ENCODE measurements at places on chromosomes 12 and 14. TPM values are rescaled to one million over a fixed set of nuclear protein-coding genes. Genes with fewer than 3 reads are reported as not detected.
A peak's percentile ranks its signal among the peaks of the same experiment; 100 is the strongest.

GRCh38 chr14:94370524-94370910, 17.9 kb downstream of the SERPINA1 start:
- no peaks in the 10 kb centered on the region for H3K27me3 ChIP-seq
- DNase-seq = no peak
- H3K4me3 ChIP-seq = no peak overlapping the region
- H3K4me1 ChIP-seq = peaks cover 4% of the 10 kb centered on the region
- H3K27ac ChIP-seq = no peak overlapping the region
- H3K36me3 ChIP-seq = no peaks in the 10 kb centered on the region

- H3K36me3 ChIP-seq = no peaks in the 10 kb centered on the region
- no peaks in the 10 kb centered on the region for H3K27me3 ChIP-seq
- no peak for DNase-seq
- H3K4me1 ChIP-seq = peaks cover 34% of the 10 kb centered on the region
- peak overlapping the region; percentile 8 for H3K27ac ChIP-seq
Measured at GRCh38 chr12:25767606-25768005, 190.9 kb upstream of the RASSF8 start.

GRCh38 chr12:33349791-33350190, 89.8 kb downstream of the SYT10 start:
- H3K4me1 ChIP-seq = no peaks in the 10 kb centered on the region
- no peaks in the 10 kb centered on the region for H3K36me3 ChIP-seq
- H3K27me3 ChIP-seq = no peaks in the 10 kb centered on the region
- no peak overlapping the region for H3K4me3 ChIP-seq
- H3K27ac ChIP-seq = no peak overlapping the region

- H3K27ac ChIP-seq = no peak overlapping the region
- peaks cover 29% of the 10 kb centered on the region for H3K36me3 ChIP-seq
- H3K4me1 ChIP-seq = peaks cover 23% of the 10 kb centered on the region
Measured at GRCh38 chr14:103698380-103699260, 16.6 kb downstream of the XRCC3 start.

DNA sequence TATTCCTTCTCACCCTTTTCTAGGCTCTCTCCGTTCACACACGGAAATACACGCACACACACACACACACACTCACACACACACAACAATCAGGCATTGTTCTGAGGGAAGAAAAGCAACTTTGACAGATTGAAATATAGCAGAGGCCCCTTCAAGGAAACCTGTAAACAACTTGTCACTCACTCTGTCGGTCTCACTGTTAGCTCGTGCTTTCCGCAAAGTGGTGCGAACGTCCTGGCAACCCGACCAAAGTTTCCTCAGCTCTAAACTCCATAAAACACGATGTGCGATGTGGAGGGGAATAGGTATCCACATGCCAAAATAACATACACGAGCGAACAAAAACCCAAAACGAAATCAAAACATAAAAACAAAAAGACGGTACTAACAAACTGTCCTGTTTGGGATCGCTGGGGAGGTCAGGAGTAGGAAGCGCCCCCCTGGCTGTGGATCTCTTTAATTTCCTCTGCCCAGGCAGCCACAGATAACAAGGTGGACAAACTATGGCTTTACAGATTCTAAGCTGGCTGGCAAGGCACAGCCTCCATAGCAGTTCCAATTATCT, 822 bp upstream of the SOX5 start:
- H3K27me3 ChIP-seq = peaks cover 17% of the 10 kb centered on the region
- no peaks in the 10 kb centered on the region for H3K4me1 ChIP-seq
- no peak for DNase-seq
- no peak overlapping the region for H3K4me3 ChIP-seq

DNA sequence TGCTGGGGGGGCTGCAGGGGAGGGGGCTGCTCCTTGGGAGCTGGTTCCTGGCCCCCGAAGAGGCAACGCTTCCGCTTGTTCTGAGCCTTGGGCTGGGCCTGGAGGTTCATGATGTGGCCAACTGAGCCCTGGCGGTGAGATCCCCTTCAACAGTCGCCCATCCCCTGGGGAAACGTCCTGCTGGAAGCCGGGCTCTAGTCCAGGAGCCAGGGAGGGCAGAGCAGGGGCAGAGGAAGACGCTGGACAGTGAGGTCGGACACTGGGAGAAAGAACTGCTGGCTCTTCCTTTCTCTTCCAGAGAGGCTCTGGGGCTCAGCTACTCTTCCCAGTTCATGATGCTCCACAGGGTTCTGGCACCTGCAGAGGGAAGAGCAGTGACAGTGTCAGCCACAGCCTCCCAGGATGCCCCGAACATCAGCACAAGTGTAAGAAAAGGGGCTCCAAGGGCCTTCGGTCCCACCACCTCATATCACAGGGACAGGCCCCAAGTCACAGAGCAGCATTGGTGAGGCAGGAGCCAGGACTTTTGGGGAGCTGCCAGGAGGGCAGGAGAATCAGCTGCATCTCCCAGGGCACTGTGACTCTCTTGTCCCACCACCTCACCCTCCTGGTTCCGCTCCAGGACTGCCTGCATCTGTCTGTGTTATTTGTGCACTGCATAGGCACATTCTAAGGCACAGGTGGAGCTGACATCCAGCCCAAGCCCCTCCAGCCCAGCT, 25.9 kb upstream of the PNMA1 start:
- peak overlapping the region; percentile 80 for H3K27ac ChIP-seq
- H3K4me1 ChIP-seq = peaks cover 57% of the 10 kb centered on the region
- H3K27me3 ChIP-seq = no peaks in the 10 kb centered on the region
- no peak overlapping the region for H3K4me3 ChIP-seq
- peaks cover 15% of the 10 kb centered on the region for H3K36me3 ChIP-seq
- DNase-seq = no peak

DNA sequence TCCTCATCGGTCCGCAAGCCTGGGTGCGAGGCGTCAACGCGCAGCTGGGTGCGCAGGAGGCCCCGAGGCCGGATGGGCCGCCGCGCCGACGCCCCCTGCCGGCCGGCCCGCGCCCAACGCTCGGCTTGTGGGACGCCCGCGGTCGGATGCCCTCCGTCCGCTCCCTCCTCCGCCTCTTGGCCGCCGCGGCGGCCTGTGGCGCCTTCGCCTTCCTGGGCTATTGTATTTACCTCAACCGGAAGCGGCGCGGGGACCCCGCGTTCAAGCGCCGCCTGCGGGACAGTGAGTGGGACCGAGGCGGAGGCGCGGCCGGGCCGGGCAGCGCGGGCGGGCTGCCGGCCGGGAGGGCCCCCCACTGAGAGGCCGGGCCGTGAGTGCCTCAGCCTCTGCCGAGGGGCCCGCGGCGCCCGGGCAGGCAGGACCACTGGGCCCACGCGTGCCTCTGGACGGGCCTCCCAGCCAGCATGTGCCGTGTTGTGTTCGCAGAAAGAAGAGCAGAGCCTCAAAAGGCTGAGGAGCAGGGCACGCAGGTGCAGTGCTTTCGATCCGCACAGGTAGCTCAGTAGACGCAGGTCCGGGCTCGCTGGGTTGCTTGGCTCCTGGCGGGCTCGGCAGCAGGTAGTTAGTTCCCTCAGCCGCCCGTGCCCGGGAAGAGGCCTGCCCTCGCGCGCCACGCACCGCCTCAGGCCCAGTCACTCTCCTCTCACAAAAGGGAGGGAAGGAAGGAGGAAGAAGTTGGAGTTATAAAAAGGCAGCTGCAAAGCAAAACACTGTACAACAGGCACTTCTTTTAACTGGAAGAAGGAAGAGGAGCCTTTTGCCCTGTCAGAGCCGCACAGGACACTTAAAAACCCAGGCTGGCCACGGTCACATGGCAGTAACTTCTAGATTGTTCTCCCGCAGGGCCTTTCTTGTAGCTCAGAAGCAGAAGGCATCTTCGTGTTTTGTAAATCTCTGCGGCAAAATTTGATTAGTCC, at the start of gene TOMM20L:
TSS of gene TOMM20L (plus strand) at position 119 of the 977 bp plus-strand sequence. CDS start at position 147, 28 bp downstream.
- DNase-seq = peak; percentile 93
- no peaks in the 10 kb centered on the region for H3K36me3 ChIP-seq
- peak within 1 kb of the TSS; percentile 69 for H3K4me3 ChIP-seq
- H3K27ac ChIP-seq = peak within 1 kb of the TSS; percentile 66
- H3K27me3 ChIP-seq = no peaks in the 10 kb centered on the region

DNA sequence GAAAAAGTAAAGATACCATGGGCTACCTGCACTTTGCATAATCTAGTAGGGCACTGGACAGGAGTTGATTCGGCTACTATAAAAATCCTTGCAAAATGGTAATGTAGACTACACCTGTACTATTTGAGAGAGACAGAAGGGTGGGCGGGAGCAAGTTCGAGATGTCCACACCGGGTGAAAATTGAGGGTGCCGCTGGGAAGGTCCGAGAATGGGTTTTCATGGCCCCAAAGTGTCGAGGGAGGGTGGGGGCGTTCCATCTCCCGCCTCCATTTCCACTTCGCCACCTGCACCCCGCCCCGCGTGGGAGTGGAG, 648 bp downstream of the SNX6 start:
- peaks cover 8% of the 10 kb centered on the region for H3K4me1 ChIP-seq
- H3K36me3 ChIP-seq = peaks cover 1% of the 10 kb centered on the region
- H3K27me3 ChIP-seq = no peaks in the 10 kb centered on the region
- peak overlapping the region; percentile 87 for H3K4me3 ChIP-seq
- no peak for DNase-seq

DNA sequence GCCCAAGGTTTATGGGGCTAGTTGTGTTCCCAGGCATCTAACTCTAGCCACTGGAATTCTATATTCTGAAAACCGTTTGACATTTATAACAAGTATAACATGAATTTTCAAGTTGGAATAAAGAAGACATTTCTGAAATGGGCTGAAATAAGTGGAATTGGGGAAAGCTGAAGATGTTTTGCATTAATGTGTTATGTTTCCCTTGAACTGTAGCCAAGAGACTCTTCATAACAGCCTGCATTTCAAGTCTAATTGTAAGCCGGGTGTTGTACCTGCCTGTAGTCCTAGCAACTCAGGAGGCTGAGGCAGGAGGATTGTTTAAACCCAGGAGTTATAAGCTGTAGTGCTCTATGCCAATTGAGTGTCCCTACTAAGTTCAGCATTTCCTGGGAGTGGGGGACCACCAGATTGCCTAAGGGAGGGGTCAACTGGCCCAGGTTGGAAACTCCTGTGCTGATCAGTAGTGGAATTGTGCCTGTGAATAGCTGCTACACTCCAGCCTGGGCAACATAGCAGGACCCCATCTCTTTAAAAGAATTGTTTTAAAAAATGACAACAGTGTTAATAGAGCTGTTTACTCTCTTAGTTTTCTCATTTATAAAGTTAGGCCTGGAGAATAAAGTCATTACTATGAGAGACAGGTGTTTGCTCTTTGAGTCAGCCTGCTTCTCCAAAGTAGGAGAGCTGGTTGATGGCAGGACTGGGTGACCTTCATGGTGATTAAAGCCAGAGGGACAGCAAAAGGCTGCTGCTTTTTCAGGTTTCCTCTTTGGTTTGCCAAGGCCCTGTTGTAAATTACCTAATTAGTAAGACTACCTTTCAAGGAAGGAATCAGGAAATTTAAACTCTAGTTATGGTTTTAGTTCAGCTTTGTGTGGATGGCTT, 483.6 kb upstream of the RGS6 start:
- peaks cover 2% of the 10 kb centered on the region for H3K36me3 ChIP-seq
- no peak for DNase-seq
- H3K27ac ChIP-seq = no peak overlapping the region
- H3K4me3 ChIP-seq = no peak overlapping the region
- H3K4me1 ChIP-seq = peaks cover 20% of the 10 kb centered on the region
- H3K27me3 ChIP-seq = no peaks in the 10 kb centered on the region

DNA sequence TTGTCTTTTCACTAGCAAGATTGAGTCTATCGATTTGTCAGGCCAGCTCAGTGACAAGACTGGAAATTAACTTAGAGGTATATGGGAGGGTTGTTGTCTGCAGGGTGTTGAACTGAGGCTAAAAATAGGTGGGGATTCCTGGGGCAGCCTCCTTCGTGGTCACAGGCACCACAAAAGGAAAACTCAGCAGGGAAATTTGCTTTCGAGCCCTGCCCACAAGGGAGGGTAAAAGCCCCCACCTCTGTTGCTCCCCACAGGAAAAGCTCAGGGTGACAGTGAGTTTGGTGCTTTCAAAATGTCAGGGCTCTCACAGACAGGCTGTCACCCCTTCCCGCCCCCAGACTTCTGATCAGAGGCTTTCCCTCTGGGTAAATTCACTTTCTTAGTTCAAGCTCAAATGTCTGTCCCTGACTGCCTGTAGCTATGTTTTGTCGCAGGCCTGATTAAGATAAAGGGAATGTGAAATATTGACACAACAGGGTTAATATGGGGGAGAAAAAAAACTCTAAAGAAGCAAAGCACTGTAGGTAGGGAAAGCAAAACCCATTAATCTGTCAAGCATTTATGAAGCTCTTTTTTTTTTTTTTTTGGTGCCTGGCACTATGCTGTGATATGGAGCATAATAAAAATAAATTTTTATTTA, 11.7 kb upstream of the NFKBIA start:
- no peaks in the 10 kb centered on the region for H3K36me3 ChIP-seq
- H3K4me3 ChIP-seq = no peak overlapping the region
- H3K4me1 ChIP-seq = peaks cover 57% of the 10 kb centered on the region
- peak overlapping the region; percentile 62 for H3K27ac ChIP-seq
- DNase-seq = no peak

GRCh38 chr12:42282294-42282693, 43.6 kb downstream of the ZCRB1 start:
- H3K4me1 ChIP-seq = peaks cover 4% of the 10 kb centered on the region
- peaks cover 12% of the 10 kb centered on the region for H3K27me3 ChIP-seq
- H3K36me3 ChIP-seq = no peaks in the 10 kb centered on the region
- H3K27ac ChIP-seq = no peak overlapping the region
- H3K4me3 ChIP-seq = no peak overlapping the region

- H3K27ac ChIP-seq = no peak overlapping the region
- no peak for DNase-seq
Measured at GRCh38 chr14:89089330-89089729, 264.9 kb downstream of the TTC8 start.

- peaks cover 38% of the 10 kb centered on the region for H3K36me3 ChIP-seq
- peak overlapping the region; percentile 92 for H3K27ac ChIP-seq
- no peak for DNase-seq
- no peak overlapping the region for H3K4me3 ChIP-seq
Measured at GRCh38 chr14:69068744-69069421, 84.0 kb downstream of the DCAF5 start.

DNA sequence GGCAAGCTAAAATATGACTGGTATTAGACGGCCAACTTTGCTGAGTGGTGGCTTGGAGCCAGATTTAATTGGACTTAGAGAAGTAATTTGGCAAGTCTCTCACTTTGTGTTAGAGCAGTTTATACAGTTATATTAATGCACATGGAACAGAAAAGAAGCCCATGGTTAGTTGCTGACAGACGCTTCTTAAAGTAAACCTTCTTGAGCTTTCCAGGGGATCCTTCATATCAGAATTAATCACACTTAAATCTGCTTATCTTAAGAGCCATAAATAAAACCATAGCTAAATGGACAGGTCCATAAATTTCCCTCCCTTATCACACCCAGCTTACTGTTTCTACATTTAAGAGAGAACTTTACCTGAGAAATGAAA, 9.6 kb downstream of the GSG1 start:
- no peaks in the 10 kb centered on the region for H3K36me3 ChIP-seq
- peaks cover 58% of the 10 kb centered on the region for H3K4me1 ChIP-seq
- no peak for DNase-seq
- peak overlapping the region; percentile 54 for H3K27ac ChIP-seq
- H3K27me3 ChIP-seq = no peaks in the 10 kb centered on the region

- no peaks in the 10 kb centered on the region for H3K27me3 ChIP-seq
- peaks cover 31% of the 10 kb centered on the region for H3K4me1 ChIP-seq
- peak overlapping the region; percentile 94 for H3K27ac ChIP-seq
- peak overlapping the region; percentile 91 for H3K4me3 ChIP-seq
- no peaks in the 10 kb centered on the region for H3K36me3 ChIP-seq
- DNase-seq = no peak
Measured at GRCh38 chr12:123270214-123271000, 1.2 kb downstream of the CDK2AP1 start.

GRCh38 chr12:65731771-65732170, 92.5 kb upstream of the HMGA2 start:
- peaks cover 14% of the 10 kb centered on the region for H3K4me1 ChIP-seq
- H3K27me3 ChIP-seq = peaks cover 33% of the 10 kb centered on the region
- no peak overlapping the region for H3K4me3 ChIP-seq
- H3K27ac ChIP-seq = no peak overlapping the region
- no peak for DNase-seq

Gene KRT3
- not detected for total RNA-seq

Gene GCH1
- 0.31 TPM for total RNA-seq

Gene SLC5A8
- not detected for total RNA-seq

Gene MORN3
- total RNA-seq = 0.29 TPM

Gene PLEK2
- not detected for total RNA-seq

Gene COX8C
- total RNA-seq = not detected
